Choroid plexus epithelial cell (primary cell): ENCODE measurements at places on chromosomes 4 and X.

- DNase-seq = peak; percentile 86
Observed at GRCh38 chrX:119698845-119699244, 5.9 kb upstream of the SEPTIN6 start.

DNA sequence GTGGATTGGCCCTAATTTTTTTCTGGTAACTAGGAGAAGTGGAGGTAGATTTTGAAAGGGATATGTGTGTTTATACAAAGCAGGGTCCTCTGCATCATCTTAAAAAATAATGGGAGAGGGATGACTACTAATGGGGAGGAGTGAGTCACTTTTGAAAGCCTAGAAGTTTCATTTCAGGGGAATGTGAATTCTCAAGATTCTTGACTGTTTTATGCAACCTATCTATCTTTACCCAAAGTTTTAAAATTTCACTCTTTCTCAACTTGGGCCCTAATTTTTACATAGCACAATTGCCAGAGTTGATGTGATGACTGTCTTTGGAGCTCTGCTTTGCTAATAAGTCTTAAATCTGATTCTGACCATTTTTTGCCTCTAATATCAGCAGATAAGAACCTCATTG lies 445.2 kb downstream of the GRXCR1 start:
- peak; percentile 33 for DNase-seq

- DNase-seq = no peak
Observed at GRCh38 chr4:132313852-132314251, 835.2 kb upstream of the PCDH10 start.

- DNase-seq = no peak
Observed at GRCh38 chrX:132623300-132623699, 134.5 kb upstream of the MBNL3 start.

- no peak for DNase-seq
Observed at GRCh38 chr4:3271131-3271530, 21.7 kb upstream of the RGS12 start.

GRCh38 chr4:85780664-85781063 lies 305.7 kb downstream of the ARHGAP24 start:
- DNase-seq = peak; percentile 75

DNA sequence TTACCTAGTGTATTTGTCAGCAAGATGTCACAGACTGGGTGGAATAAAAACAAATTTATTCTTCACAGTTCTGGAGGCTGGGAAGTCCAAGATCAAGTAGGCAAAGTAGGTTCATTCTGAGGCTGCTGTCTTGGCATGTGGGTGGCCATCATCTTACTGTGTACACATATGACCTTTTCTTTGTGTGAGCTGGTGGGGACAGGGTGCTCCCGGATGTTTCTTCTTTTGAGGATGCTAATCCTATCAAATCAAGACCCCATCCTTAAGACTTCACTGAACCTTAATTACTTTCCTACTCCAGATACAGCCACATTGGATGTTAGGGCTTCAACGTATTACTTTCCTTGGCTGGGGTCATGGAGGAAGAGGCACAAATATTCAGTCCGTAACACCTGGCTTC lies 74.0 kb downstream of the TLL1 start:
- no peak for DNase-seq

GRCh38 chrX:11064851-11065600 lies 46.1 kb upstream of the HCCS start:
- peak; percentile 78 for DNase-seq

DNA sequence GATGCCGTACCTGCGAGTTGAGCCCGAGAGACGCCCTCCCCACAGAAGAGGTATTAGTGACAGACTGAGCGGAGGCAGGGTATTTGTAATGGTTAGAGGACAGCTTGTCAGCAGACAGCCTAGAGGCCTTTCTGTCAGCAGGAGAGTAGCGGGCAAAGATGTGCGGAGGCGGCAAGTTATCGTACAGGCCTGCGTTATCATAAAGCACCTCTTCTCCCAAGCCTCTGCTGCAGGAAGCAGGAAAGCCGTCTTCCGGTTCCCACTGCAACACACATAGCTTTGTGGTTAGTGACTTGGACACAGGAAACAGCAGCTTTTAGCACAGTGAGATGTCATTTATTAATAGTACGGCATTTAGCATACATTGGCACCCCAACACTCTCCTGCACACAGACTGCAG lies 158.3 kb downstream of the AFAP1 start:
- peak; percentile 77 for DNase-seq

DNA sequence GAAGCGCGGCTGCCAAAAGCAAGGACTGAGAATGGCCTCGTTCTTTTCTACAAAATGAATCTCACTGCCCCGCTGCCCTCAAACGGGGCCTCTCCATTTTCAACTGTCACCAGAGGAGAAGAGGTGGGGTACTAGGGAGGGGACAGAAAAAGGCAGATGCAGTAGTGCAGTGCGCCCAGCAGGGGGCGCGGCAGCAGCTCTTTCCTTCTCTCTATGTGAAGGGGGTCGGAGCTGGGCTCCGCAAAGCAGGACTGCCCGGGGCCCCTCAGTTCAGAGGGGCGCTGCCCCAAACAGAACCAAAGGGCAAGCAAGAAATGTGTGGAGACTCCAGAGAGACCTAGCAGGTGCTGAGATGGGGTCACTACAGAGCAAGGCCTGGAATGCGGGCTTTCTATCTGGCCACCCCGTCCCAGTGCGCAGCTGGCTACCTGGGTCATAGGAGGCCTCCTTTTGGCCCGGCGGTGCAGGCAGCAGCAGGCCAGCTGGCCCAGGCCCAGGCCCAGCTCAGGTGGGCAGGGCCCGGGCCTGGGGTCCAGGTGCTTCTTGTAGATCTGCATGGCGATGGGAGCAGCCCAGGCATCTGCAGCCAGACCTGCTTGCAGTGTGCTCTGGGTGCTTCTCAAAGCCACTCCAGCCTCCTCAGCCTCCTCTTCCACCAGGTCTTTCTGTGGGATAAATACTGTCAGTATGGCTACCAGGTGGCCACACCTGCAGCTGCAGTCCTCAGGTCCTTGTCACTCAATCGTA lies 5.9 kb downstream of the IRAK1 start:
- DNase-seq = peak; percentile 36

GRCh38 chrX:44143061-44143602 lies 169.9 kb upstream of the NDP start:
- no peak for DNase-seq

DNA sequence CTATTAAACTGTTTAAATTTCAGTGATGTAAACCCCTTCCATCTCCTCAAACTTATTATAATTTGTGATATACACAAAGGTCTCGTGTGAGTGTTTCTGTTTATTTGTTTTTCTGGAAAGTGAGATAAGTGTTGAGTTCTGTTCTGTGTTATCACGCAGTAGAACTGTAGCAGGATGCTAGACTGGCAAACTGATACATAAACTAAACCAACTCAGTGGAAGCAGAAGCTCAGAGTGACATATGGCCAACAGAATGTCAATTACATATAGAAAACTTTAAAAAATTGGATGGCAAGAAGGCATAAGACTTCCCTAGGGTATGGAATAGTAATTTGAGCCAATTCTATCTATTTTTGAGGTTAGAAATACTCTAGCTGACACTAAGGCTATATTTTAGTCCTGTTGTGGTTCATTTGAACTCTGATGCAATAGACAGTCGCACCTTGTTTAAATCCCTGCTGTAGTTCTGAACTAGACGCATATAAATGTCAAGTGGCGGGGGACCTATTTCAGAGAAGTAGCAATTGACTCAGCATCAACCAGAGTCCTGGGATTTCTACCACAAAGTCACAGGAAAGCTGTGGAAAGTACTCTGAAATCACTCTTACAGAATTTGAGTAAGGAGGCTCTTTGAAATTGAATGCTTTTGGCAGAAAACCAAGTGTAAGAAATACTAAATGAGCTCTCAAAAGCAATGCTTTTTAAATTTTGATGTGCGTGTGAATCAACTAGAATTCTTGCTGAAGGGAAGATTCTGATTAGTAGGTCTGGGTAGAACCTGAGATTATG lies 294.4 kb downstream of the INPP4B start:
- DNase-seq = no peak

DNA sequence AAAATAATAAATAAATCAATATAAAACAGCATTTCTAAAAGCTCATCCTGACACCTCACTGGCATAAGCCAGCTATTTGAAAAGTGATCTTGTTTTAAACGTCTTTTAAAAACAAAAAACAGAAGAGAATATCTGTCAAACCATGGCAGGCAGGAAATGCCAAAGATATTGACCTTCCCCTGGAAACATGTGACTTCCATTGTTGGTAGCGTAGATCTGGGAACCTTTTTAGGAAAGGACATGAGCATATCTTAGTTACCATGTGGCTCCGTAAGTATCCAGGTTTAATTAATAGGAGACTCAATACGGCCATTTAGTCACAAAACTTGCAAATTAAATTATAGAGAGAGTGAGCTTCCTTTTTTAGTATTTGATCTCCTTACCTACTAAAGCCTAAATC lies 83.0 kb upstream of the KLHL4 start:
- DNase-seq = no peak
